Activated gamma-delta T cell treated with anti-CD3 and anti-CD28 coated beads, Interleukin-2, amount 50 U/mL, for 16 hours (primary cell): ENCODE measurements at places on chromosomes 5 and 9.

DNA sequence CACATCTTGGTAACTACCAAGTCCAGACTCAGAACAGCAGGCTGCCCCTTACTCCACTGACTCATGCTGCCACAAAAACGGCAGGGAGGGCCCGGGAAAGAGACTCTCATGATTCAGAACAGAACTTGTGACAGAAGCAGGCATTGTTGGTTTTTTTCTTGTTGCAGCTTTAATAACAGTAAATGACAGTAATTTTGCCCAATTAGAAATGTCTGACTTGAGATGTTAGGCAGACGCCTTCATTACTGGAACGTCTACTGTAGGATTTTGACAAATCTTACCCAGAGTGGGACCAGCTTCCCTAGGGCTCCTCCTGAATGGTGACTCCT is 77.9 kb downstream of the SEMA5A start:
- DNase-seq = no peak

DNA sequence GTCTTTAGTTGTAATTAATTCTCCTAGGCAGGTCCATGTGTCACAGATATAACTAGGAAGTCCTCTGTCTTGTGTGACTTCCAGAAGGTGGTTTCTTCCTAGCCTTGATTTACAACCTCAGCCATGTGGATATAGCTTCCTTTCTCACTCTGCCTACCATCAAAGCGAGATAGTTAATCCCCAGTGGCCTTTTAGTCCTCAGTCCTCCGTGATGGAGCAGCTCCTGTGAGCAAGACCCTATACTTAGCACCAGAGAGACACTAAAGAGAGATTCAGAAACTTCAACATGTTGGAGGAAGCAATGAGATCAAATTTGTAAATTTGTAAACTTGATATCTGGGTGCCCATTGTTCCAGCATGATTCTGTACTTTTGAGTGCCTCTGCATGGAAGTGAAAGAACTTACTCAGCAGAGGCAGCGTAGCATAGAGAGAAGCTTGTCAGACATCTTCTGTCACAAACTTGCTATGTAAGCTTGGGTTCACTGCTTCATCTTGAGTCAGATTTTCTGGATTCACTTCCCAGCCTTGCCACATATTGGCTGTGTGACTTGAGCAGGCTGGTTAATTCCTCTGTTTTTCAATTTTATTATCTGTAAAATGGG is 170.2 kb upstream of the NR3C1 start:
- no peak for DNase-seq

DNA sequence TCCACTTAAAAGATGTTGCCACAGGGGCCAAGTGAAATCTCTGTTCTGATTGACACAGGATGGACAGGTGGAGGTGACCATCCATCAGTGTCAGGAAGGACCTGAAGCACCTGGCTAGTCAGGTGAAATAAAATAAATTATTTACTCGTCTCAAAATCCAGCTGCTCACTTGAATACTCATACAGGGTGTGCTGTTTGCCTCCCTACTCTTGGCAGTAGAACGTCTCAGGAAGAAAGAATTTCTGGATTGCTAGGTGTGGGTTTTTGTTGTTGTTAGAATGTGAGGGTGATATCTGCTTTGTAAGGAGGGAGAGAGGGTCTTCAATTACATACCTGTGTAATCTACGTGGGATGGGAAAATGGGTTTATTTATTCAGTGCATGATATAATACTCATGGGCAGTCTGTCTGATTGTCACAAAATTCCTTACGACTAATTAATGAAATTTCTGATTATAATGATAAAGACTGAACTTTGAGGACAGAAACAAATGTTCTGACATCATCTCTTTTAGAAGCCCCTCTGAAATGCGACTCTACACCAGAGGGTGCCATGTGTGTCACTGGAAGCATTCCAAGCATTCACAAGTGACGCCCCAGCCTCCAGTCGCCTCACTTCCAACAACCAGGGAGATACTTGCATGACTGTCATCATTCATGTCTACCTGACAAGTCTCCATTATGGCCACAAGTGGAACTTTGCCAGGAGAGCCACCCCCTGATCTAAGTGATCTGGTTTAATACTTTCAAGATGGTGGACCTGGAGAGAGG is 218.4 kb downstream of the GAPVD1 start:
- no peak for DNase-seq

DNA sequence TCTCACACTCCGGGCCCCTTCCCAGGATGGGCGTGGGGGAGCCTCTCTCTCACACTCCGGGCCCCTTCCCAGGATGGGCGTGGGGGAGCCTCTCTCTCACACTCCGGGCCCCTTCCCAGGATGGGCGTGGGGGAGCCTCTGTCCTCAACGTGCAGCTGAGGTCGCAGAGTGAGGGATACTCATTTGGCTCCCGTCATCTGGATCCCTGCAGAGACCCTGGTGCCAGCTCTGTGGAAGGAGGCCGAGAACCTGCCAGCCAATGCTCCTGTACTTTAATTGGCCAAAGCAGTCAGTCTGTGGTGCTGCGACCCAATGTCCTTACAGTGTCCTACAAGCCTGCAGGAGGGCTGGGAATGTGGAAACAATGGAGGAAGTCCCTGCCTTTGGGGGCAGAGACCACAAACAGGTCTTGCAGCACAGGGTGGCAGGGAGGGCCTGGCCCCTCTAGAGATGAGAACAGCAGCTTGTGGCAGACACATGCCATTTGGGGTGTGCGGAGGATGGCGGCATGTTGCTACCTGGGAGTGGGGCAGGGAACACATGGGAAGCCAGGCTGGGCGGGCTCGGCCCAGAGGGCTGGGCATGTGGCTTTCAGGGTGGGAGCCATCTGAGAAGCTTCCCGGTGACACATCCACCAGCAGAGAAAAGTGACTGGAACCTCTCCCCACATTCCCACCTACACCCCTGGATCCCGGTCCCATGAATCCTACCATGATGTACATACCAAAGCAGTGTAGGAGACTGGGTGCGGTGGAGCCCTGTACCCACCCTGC is 13.6 kb upstream of the MRNIP start:
- no peak for DNase-seq

DNA sequence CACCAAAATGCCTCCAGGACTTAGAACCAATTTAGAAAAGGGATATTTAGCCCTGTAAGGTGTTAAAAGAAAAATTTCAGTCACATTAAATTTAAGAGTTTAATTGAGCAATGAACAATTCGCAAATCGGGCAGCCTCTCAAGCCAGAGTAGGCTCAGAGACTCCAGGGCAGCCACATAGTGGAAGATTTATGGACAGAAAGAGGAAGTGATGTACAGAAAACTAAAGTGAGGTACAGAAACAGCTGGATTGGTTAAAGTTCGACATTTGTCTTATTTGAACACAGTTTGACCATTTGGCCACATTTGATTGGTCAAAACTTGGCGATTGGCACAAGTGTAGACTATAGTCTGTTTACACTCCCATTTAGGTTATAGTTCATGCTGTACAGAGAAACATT is 525.9 kb upstream of the ZNF608 start:
- DNase-seq = no peak

GRCh38 chr9:20683351-20684034 is 566 bp upstream of the FOCAD start:
- no peak for DNase-seq

DNA sequence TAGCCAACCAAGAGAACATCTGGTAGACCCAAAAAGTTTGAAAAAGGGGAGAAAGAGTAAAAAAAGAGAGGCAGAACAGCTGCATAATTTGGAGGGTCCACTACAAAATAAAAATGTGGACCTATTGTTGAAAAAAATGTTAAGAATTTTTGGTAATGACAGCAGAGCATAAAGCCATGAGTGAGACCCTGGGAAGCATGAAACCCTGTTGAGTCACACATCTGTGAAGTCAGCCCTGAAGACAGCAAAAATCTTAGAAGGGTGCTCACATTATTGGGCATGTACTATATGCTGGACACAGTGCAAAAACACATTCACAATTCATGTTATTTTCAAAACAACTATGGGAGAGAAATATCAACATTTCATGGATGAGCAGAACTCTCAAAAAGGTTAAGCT is 56.4 kb upstream of the LIFR start:
- DNase-seq = no peak
